ENCODE measurements at places on chromosomes 2 and 18. TPM values are rescaled to one million over a fixed set of nuclear protein-coding genes. Genes with fewer than 3 reads are reported as not detected.

PLCD4 gene
- total RNA-seq = 0.38 TPM

TMEM37 gene
- total RNA-seq = 17.4 TPM

INHBB gene
- 0.16 TPM for total RNA-seq

KIAA1328 gene
- total RNA-seq = 12.4 TPM

GPATCH11 gene
- total RNA-seq = 4.4 TPM

RBKS gene
- total RNA-seq = 5.4 TPM

LIMS2 gene
- 6.1 TPM for total RNA-seq

ERICH2 gene
- 1.1 TPM for total RNA-seq

DNA sequence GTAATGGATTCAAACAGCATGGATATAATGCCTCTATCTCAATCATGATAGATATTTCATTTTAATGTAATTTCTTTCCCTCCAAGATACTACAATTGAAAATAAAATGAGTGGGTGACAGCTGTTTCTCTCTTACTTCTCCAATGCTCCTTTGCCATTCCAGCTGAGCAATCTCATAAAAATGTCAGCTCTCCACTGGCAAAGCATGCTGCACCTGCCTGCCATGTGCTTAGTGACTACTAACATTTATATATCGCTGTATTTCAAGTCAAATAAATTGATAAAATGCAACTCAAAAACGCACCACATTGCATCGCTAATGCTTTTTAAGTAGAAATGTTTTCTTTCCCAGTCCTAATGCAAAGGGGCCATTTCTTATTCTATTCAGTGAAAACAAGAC lies 1093.9 kb downstream of the CBLN2 start:
- peaks cover 5% of the 10 kb centered on the region for H3K4me1 ChIP-seq
- peaks cover 4% of the 10 kb centered on the region for H3K27me3 ChIP-seq
- no peaks in the 10 kb centered on the region for H3K36me3 ChIP-seq
- DNase-seq = no peak
- no peak overlapping the region for H3K27ac ChIP-seq
- no peak overlapping the region for H3K4me3 ChIP-seq

- no peak for DNase-seq
- H3K4me1 ChIP-seq = peaks cover 9% of the 10 kb centered on the region
- no peaks in the 10 kb centered on the region for H3K36me3 ChIP-seq
- H3K27ac ChIP-seq = no peak overlapping the region
Measured at GRCh38 chr2:197163712-197164140, 146.9 kb downstream of the ANKRD44 start.

DNA sequence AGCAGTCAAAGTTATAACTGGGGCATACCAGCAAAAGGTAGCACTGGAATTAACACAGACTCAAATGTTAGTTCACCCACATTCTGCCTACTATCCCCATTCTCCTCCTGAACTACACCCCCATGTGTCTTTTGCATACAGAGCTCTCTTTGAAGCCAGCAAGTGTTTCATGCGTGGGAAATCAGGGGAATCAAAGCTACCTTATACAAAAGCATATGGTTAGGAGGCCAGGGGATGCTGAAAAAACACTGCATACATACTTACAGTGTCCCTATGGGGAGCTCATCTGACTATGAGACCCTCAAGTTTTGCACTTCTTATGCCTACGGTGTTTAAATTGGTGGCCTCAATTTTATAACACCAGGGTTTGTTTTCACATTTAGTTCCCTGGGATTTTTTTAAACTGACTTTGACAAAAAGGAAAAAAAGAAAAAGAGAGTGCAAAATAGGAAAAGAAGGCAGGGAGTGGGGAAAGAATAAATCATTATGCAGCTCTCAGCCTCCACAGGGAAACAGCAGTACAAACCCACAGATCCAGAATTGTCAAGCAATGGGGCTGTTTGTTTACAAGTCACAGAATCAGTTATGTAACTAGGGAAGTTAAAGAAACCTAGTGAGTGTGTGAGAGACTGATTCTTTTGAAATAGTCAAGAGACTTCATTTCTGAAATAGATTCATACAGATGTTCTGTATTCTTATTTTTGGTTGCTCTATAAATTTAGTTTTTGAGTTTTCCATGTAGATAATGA lies 20.1 kb upstream of the PPP3R1 start:
- no peaks in the 10 kb centered on the region for H3K27me3 ChIP-seq
- H3K27ac ChIP-seq = no peak overlapping the region
- peaks cover 2% of the 10 kb centered on the region for H3K4me1 ChIP-seq

GRCh38 chr2:129469389-129469788 lies 510.1 kb upstream of the RAB6C start:
- H3K4me1 ChIP-seq = no peaks in the 10 kb centered on the region
- H3K27me3 ChIP-seq = peaks cover 21% of the 10 kb centered on the region
- no peak overlapping the region for H3K27ac ChIP-seq

GRCh38 chr2:59622599-59623308 lies 930.7 kb downstream of the BCL11A start:
- H3K4me1 ChIP-seq = peaks cover 1% of the 10 kb centered on the region
- peaks cover 2% of the 10 kb centered on the region for H3K36me3 ChIP-seq
- no peaks in the 10 kb centered on the region for H3K27me3 ChIP-seq
- no peak overlapping the region for H3K27ac ChIP-seq
- no peak overlapping the region for H3K4me3 ChIP-seq

DNA sequence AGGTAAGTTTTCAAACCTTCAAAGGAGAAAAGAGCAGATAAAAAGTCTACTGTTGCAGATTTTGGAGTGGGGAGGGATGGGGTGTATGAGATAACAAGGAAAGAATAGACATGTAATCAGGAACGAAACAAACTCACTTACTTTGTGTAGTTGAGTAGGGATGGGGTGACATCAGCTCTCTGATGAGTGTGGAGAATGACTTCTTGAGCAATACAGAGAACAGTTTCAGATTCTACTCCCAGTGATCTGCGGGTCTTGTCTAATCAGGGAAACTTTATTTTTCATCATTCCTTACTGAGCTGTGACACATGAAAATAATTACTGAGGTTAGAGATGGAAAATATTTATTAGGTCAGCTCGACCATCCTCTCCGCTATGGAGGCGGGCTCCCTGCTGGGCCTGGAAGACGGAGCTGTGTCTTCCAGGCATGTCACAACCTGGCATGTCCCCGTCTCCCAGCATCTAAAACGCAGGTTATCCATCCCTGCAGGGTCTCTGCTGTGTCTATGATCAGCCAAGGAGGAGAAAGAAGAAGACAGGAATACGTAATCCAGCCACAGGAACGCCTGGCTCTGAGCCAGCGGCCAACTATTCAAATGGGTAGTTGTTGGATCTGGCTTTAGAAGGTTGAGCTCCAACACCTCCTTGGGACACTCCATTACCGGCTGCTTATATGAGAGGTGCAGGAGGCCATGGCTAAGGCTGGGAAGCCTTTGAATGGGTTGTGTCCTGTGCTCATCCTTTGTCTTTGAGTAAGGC lies 99.0 kb upstream of the SATB2 start:
- peaks cover 1% of the 10 kb centered on the region for H3K4me1 ChIP-seq
- H3K4me3 ChIP-seq = no peak overlapping the region
- no peak for DNase-seq
- H3K36me3 ChIP-seq = no peaks in the 10 kb centered on the region
- H3K27me3 ChIP-seq = no peaks in the 10 kb centered on the region

- H3K4me1 ChIP-seq = no peaks in the 10 kb centered on the region
- H3K27ac ChIP-seq = no peak overlapping the region
- H3K4me3 ChIP-seq = no peak overlapping the region
- no peaks in the 10 kb centered on the region for H3K36me3 ChIP-seq
- DNase-seq = no peak
Measured at GRCh38 chr2:239531456-239532241, 130.8 kb upstream of the HDAC4 start.

GRCh38 chr2:123163398-123163797 lies 861.7 kb upstream of the CNTNAP5 start:
- H3K27me3 ChIP-seq = no peaks in the 10 kb centered on the region
- H3K4me1 ChIP-seq = no peaks in the 10 kb centered on the region
- H3K36me3 ChIP-seq = no peaks in the 10 kb centered on the region
- no peak overlapping the region for H3K4me3 ChIP-seq

GRCh38 chr18:44609181-44609941 lies 71.3 kb upstream of the SETBP1 start:
- H3K4me1 ChIP-seq = no peaks in the 10 kb centered on the region
- H3K36me3 ChIP-seq = no peaks in the 10 kb centered on the region
- DNase-seq = no peak
- H3K27me3 ChIP-seq = peaks cover 2% of the 10 kb centered on the region

DNA sequence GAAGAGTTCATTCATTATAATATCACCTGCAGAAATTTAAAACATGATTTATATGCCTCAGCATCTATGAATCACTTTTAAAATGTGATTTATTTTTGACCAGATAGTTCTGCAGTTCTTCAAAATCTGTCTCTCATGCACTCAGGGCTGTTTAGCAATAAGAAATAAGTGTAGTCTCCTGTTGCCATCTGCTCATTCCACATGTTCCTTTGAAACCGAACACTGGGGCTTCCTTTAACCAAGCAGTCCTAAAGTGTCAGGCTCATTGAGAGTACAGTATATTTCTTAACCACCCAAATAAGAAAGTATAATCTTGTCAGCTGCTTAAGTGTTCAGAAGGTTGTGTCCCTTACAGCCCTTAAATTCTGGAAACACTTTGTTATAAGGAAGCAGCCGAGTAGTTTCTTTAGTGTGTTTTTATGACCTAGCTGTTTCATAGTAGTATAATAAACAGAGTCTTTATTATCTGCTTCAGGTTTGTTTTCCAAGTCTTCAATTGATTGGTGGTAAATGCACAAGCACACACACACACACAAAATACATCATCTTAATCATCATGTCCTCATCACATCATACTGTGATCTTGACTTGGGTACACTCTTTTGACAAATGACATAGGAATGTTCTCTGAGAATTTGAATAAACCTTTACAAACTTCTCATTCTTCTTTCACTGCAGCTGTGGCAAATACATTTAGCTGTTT lies 10.4 kb downstream of the WDR7 start:
- no peaks in the 10 kb centered on the region for H3K36me3 ChIP-seq
- no peak for DNase-seq

DNA sequence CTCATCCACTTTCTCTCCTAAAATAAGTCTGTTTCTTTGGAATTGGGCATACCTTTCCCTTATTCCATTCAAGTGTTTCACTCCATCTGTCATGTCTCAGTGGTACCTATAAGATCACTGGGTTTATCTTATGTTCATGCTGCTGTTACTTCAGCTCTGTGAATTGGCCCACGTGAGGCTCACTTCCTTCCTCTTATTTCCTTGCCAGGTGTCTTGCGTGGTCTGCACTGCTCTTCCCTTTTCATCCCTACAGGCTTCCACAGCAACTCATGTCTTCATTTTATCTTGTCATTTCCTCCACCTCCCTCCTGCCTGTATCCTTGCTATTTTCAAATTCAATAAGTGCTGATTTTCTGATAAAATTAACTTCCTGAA lies 159.1 kb upstream of the ALPP start:
- no peak overlapping the region for H3K27ac ChIP-seq
- no peaks in the 10 kb centered on the region for H3K36me3 ChIP-seq
- H3K4me1 ChIP-seq = no peaks in the 10 kb centered on the region
- no peak overlapping the region for H3K4me3 ChIP-seq

DNA sequence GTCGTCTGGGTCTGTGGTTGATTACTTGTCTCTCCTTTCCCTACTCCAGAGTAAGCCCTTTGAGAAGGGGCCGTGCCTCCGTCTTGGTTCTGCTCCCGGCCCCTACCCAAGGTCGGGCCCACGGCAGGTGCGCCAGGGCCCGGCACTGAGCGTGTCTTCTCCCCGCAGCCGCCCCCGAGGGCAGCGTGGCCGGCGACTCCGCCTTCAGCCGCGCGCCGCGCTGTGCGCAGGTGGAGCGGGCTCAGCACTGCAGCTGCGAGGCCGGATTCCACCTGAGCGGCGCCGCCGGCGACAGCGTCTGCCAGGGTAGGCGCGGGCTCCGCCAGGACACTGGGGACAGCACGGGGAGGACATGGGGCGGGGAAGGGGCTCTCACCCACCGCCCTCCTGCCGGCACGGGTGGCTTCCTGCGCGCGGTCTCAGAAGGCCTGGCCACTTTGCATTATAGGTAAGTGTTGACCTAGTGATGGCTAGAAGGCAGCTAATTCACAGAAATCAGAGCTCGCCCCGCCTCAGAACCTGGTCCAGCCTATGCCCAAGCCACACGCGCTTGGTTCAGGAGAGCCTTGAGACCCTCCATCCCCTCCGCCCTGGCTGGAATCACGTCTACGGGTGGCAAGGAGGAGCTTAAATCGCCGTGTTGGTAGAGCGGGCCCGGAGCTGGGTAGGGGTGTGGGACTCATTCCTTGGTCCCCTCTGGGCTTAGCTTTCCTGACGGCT lies 43.5 kb downstream of the FBLN7 start:
- no peak overlapping the region for H3K4me3 ChIP-seq
- H3K27ac ChIP-seq = no peak overlapping the region
- H3K36me3 ChIP-seq = peaks cover 13% of the 10 kb centered on the region
- H3K4me1 ChIP-seq = no peaks in the 10 kb centered on the region

GRCh38 chr2:191411472-191411871 lies 166.3 kb downstream of the MYO1B start:
- H3K27ac ChIP-seq = no peak overlapping the region
- H3K36me3 ChIP-seq = peaks cover 42% of the 10 kb centered on the region
- H3K27me3 ChIP-seq = no peaks in the 10 kb centered on the region
- peaks cover 12% of the 10 kb centered on the region for H3K4me1 ChIP-seq

DNA sequence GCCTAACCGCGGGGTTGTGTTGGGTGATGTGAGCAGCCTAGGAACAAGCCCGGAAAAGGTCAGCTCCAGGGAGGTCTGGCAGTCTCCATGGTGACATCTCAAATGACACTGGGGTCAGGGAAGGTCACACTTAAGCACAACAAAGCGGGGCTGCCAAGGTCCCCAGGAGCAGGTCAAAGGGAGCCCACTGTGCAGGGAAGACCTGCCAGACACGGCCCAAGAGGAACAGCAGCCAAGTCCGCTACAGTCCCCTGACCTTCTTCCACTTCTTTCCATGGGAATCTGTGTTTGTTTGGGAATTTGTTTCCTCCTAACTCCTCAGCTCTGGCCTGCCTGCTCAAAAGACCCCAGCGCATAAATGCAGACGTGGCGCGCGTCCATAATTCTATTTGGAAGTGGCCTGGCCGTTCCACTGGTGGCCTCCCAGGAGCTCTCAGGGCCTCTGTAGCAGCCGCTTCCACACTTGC lies 232.1 kb upstream of the COPS8 start:
- peaks cover 29% of the 10 kb centered on the region for H3K4me1 ChIP-seq
- H3K27ac ChIP-seq = no peak overlapping the region
- peaks cover 48% of the 10 kb centered on the region for H3K27me3 ChIP-seq
- no peak overlapping the region for H3K4me3 ChIP-seq
- no peak for DNase-seq

- no peak overlapping the region for H3K27ac ChIP-seq
- no peaks in the 10 kb centered on the region for H3K27me3 ChIP-seq
- H3K4me3 ChIP-seq = no peak overlapping the region
- DNase-seq = no peak
Measured at GRCh38 chr2:149991576-149991975, 404.0 kb upstream of the MMADHC start.

- peaks cover 1% of the 10 kb centered on the region for H3K4me1 ChIP-seq
- H3K36me3 ChIP-seq = no peaks in the 10 kb centered on the region
- no peak overlapping the region for H3K4me3 ChIP-seq
- H3K27ac ChIP-seq = no peak overlapping the region
- no peaks in the 10 kb centered on the region for H3K27me3 ChIP-seq
Measured at GRCh38 chr2:30106543-30106942, 40.3 kb upstream of the YPEL5 start.

DNA sequence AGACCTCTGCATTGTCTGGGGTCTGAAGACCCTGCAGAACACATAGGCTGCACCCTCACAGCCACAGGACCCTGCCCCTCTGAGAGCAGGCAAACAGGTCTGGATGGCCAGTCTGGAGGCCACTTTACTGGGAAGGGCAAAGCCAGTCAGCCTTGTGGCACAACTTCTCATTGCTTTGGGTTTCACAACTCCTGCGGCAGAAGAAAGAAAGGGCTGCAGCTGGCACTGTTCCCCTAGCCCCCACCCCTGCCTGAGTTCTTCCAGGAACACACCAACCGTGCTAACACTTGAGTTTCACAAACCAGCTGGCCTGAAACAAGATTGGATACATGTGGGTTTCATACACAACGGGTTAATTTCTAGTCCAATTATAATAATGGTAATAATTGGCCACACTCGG lies 276.5 kb upstream of the MGAT5 start:
- peaks cover 18% of the 10 kb centered on the region for H3K27me3 ChIP-seq
- no peak for DNase-seq
- H3K36me3 ChIP-seq = no peaks in the 10 kb centered on the region
- no peak overlapping the region for H3K27ac ChIP-seq
- H3K4me1 ChIP-seq = peaks cover 2% of the 10 kb centered on the region

Measured in progenitor cell of endocrine pancreas (in vitro differentiated cells).